Occipital lobe (tissue), 3 donors: ENCODE measurements at places on chromosomes 3 and 15. TPM values are rescaled to one million over a fixed set of nuclear protein-coding genes. Genes with fewer than 3 reads are reported as not detected.

DNA sequence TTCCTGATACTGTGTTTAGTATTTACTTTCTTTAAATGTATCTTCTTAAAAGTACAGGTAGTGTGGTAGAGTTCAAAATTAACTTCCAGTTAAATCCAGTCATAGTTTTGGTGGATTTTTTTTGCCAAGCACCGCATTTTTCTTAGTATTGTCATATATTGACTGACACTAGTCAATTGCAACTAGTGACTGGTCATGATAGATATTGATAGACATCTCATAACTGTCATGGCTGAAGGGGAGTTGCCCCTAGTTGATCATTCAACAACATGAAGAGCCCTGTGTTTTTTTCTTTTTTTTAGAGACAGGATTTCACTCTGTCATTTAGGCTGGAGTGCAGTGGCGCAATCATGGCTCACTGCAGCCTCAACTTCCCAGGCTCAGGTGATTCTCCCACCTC is 22.1 kb downstream of the RAB8B start:
- DNase-seq, result no peak

DNA sequence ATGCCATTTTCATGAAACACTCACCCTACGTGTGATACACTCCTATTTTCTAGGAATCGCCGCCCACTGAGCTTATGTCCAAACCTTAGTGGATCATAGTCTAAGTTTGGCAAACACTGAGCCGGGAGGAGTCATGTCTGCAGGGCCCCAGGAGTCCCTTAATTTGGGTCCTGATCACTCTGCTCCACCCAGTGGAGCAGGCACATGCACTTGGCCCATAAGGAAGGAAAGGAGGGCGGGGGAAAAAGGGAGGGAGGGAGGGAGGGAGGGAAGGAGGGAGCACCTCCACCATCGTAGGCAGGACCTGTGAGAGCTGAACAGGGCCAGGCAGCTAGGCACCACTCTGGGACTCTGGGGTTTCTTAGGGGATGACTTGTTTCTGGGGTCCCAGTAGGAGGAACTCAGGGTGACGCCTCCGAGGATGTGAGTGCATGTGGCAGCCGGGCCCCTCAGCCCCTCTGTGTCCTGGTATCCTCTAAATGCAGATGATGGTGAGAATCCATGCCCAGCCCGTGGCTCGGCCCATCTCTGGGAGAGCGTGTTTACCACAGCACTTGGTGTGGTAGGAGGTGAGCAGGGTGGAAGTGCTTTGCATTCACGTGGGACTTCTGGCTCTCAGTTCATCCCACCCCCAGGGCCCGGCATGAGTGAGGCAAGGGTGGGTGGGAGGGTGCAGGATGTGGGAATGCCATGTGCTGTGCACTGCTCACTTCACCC is 109.4 kb downstream of the KLF13 start:
- no peak for DNase-seq

- no peak for DNase-seq
These were observed 18.2 kb upstream of the ZNF639 start for GRCh38 chr3:179304605-179305004.

- no peak for DNase-seq
These were observed 37.2 kb downstream of the DPH3 start for GRCh38 chr3:16227566-16227965.

GRCh38 chr15:61750271-61751084 is 309.8 kb downstream of the VPS13C start:
- no peak for DNase-seq

DNA sequence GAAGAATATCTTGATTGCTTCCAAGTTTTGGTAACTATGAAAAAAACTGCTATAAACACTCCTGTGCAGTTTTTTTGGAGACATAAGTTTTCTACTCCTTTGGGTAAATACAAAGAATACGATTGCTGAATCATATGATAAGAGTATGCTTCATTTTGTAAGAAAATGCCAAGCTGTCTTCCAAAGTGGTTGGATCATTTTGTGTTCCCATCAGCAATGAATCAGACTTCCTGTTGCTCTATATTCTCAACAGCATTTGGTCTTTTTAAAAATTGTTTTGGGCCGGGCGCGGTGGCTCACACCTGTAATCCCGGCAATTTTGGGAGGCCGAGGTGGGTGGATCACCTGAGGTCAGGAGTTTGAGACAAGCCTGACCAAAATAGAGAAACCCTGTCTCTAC is 14.5 kb downstream of the BTD start:
- DNase-seq, result no peak

Gene SEMA3G
- total RNA-seq, result 3.0 TPM

Gene CAPN3
- total RNA-seq, result 1.1 TPM

Gene FURIN
- 8.7 TPM for total RNA-seq

Gene MCCC1
- total RNA-seq, result 37.1 TPM

Gene CCR3
- not detected for total RNA-seq
